ENCODE measurements at places on chromosomes 4 and X.

- H3K27ac ChIP-seq, result no peak overlapping the region
- H3K4me1 ChIP-seq, result no peaks in the 10 kb centered on the region
- H3K36me3 ChIP-seq, result no peaks in the 10 kb centered on the region
- H3K27me3 ChIP-seq, result no peaks in the 10 kb centered on the region
- DNase-seq, result no peak
Observed at GRCh38 chrX:45026036-45026435, 153.0 kb downstream of the KDM6A start.

DNA sequence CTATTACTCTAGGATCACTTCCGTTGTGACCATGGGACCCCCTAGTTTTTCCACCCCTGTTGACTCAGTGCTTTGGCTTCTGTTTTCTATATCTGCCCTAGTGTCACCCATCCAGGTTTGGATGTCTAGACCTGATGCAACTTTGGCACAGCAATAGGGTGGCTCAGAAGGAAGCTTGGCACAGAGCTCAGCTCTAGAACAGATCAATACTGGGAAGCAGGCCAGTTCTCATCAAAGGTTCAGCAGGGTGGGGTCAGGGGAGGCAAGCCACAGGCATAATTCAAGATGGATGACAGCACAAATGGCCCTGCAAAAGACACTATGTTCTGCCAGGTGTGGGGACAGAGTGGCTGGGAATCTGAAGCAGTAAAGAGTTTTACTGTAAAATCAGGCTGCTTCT lies 74.2 kb upstream of the EGFL6 start:
- H3K27ac ChIP-seq, result no peak overlapping the region
- H3K4me1 ChIP-seq, result no peaks in the 10 kb centered on the region

DNA sequence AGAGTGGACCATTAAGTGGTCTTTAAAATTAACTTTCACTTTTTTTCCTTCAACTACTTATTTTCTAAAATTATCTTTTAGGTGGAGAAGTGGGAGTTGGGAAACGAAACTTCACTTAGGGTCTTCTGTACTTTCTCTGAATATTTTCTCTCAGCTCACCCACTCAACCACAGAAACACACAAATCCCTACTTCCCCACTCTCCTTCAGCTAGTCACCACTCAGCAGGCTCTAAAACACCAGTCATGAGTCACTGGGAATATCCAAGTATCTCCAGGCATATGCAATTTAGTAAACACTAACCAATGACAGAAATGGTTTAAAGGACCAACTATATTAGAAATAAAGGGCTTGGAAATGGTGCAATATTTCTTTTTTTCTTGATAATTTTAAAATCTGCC lies 153.0 kb upstream of the RPS6KA6 start:
- H3K4me3 ChIP-seq, result no peak overlapping the region
- H3K36me3 ChIP-seq, result no peaks in the 10 kb centered on the region
- H3K27ac ChIP-seq, result no peak overlapping the region

DNA sequence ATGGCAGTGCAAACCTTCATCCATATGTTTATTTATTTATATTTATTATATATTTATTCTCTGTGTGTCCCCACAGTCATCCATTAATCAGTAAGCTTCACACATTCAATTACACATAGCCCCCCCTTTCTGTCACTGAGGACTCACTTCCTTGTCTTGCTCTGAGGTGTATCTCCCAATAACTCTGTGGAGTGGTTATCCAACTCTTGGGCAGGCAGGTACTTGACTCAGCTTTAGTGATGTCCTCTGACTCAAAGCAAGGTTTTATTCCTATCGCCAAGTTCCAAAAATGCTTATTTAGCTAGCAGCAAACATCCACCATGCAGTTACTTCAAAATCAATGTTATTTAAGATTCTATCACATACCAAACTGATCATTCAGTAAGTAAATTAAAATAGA lies 25.2 kb upstream of the NDP start:
- DNase-seq, result no peak
- no peaks in the 10 kb centered on the region for H3K4me1 ChIP-seq
- H3K36me3 ChIP-seq, result no peaks in the 10 kb centered on the region
- H3K27me3 ChIP-seq, result no peaks in the 10 kb centered on the region
- no peak overlapping the region for H3K4me3 ChIP-seq

DNA sequence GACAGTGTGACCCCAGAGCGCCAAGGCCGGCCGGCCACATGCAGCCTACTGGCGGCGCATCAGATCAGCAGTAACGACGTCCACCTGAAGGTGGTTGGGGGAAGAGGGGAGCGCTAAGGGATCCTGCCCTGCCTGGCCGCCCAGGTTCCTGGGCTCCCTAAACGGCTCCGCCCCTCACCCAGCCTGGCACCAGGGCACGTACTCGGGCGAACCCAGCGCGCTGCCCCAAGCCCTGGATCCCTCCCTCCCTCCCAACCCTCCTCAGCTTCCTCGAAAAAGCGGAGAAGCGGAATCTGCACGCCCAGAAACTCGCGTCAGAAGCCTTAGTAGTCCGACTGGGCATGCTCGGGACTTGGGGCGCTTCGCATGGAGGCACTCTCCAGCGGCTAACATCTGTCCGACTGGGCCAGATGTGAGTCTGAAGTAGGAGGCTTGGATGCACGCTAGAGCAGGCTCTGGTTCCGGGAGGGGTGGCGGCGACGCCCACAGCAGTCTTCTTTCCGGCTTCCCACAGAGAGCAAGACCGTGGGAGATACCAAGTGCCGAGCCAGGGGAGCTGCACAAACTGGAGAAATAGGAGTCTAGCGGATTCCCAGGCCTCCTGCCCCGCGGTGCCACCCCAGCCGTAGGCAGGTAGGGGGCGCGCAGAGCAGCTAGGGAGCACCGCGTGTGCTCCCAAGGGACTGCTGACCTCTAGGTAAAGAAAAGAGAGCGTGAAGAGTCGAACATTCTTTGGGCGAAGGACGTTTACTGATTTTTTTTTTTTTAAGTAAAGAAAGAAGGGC lies 114.3 kb upstream of the TEX13C start:
- DNase-seq, result no peak
- H3K4me1 ChIP-seq, result no peaks in the 10 kb centered on the region
- no peaks in the 10 kb centered on the region for H3K27me3 ChIP-seq
- H3K27ac ChIP-seq, result no peak overlapping the region

DNA sequence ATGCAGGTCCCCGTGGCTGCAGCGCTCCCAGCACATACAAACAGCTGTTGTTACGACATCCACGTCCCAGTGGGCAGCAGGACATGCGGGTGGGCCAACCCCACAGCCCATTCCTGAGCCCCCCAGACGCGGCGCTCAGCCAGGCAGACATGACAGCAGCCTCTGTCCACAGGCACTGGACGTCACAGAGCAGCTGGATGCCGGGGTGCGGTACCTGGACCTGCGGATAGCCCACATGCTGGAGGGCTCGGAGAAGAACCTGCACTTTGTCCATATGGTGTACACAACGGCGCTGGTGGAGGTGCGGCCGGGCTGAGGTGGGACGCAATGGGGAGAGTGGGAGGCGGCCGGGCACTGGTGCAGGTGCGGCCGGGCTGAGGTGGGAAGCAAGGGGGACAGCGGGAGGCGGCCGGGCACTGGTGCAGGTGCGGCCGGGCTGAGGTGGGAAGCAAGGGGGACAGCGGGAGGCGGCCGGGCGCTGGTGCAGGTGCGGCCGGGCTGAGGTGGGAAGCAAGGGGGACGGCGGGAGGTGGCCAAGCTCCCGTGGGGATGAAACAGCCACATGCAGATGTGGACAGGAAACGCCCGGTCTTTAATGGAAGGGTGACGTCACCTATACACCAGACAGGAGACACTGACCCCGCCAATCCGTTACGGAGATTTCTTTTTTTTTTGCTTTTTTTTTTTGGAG lies 9.4 kb downstream of the PLCXD1 start:
- H3K27ac ChIP-seq, result no peak overlapping the region
- no peak overlapping the region for H3K4me3 ChIP-seq
- H3K4me1 ChIP-seq, result no peaks in the 10 kb centered on the region
- DNase-seq, result no peak
- H3K36me3 ChIP-seq, result no peaks in the 10 kb centered on the region

DNA sequence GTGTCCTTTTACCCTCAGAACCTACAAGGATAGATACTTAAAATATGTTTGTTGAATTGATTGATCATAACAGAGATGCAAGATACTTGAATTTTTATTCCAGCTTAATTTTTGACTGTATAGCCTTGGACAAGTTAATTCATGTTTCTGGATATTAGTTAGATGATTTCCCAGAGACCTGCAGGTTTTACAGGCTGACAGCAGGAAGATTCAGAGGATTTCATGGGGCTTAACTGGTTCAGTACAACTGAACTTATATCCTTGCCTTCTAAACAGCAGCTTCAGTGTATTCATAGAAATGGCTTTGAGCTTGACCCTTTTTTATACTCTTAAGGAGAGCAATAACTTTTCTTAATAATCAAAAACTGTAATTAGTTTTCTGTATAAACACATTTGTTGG lies 62.2 kb upstream of the IL13RA1 start:
- no peaks in the 10 kb centered on the region for H3K4me1 ChIP-seq
- H3K4me3 ChIP-seq, result no peak overlapping the region
- DNase-seq, result no peak
- no peaks in the 10 kb centered on the region for H3K27me3 ChIP-seq

GRCh38 chr4:84490663-84491062 lies 8.4 kb downstream of the NKX6-1 start:
- H3K27ac ChIP-seq, result no peak overlapping the region
- H3K4me3 ChIP-seq, result no peak overlapping the region
- no peaks in the 10 kb centered on the region for H3K36me3 ChIP-seq
- DNase-seq, result no peak
- no peaks in the 10 kb centered on the region for H3K27me3 ChIP-seq
- H3K4me1 ChIP-seq, result no peaks in the 10 kb centered on the region

- no peak for DNase-seq
- H3K27me3 ChIP-seq, result no peaks in the 10 kb centered on the region
- no peaks in the 10 kb centered on the region for H3K36me3 ChIP-seq
- no peaks in the 10 kb centered on the region for H3K4me1 ChIP-seq
Observed at GRCh38 chr4:102174719-102175189, 170.5 kb downstream of the SLC39A8 start.

- H3K4me3 ChIP-seq, result no peak overlapping the region
- no peaks in the 10 kb centered on the region for H3K4me1 ChIP-seq
- H3K27me3 ChIP-seq, result no peaks in the 10 kb centered on the region
- no peak overlapping the region for H3K27ac ChIP-seq
Observed at GRCh38 chr4:165464813-165465381, 86.1 kb downstream of the CPE start.

- H3K4me1 ChIP-seq, result no peaks in the 10 kb centered on the region
- no peaks in the 10 kb centered on the region for H3K36me3 ChIP-seq
- no peak overlapping the region for H3K27ac ChIP-seq
- H3K27me3 ChIP-seq, result no peaks in the 10 kb centered on the region
- DNase-seq, result no peak
- no peak overlapping the region for H3K4me3 ChIP-seq
Observed at GRCh38 chr4:147709999-147710398, 21.9 kb upstream of the ARHGAP10 start.

DNA sequence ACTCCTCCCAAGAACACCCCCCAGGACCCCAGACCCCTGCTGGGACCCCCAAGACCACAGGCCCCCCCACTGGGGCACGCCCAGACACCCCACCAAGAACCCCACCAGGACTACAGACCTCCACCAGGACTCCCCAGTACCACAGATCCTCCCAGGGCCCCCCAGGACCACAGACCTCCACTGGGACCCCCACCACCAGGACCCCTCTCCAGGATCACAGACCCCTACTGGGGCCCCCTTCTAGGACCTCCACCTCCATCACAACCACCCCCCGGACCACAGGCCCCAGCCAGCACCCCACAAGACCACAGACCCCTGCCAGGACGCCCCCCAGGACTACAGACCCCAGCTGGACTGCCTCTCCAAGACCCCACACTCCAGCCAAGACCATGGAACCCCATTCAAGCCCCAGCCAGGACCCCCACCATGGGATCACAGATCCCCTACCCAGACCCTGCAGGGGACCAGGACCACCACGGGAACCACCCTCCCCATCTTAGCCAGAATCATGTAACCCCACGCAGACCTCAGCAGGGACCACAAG lies 855 bp upstream of the DHRSX start:
- DNase-seq, result no peak
- H3K27ac ChIP-seq, result no peak overlapping the region
- H3K4me3 ChIP-seq, result no peak overlapping the region
- no peaks in the 10 kb centered on the region for H3K27me3 ChIP-seq

DNA sequence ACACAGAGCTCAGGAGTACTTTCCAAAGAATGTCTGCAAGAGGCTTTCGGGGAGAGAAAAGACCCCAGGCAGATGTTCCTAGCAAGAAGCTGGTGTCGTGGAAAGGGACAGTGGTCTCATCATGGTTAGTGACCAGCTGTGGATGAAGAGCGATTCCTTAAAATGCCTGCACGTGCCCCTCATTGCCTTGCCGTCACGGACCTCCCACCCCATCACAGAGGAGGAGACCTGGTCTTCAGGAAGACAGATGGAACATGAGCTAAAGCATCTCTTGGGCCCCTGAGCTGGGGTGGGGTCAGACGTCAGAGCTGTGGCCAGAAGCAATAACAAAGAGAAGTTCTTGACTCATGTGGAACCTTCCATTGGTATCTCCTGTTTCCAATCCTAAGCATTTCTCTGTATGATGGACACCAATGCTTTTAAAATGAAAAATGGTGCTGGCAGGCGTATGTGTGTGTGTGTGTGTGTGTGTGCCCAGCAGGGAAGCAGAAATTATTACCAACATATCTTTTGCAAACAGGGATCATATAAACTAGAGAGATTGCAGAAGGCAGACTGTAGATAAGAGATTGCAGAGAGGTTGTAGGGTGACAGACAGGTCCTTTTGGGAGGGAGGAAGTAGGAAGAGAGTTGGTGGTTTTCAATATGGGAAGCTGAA lies 25.2 kb upstream of the ASMTL start:
- no peak for DNase-seq
- no peak overlapping the region for H3K27ac ChIP-seq
- peaks cover 9% of the 10 kb centered on the region for H3K4me1 ChIP-seq

DNA sequence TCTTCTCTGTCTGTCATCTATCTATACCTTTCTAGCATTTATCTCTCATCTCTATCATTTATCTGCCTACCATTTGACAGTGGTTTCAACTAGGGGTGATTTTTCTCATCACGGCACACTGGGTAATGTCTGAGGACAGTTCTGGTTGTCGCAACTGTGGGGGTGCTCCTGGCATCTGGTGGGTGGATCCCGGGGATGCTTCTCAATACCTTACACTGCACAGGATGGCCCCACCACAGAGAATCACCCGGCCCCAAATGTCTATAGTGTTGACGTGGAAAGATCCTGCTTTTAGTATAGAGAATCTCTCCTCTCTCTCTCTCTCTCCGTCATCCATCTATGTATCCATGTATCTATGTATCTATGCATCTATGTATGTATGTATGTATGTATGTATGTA lies 7.2 kb downstream of the P2RY8 start:
- DNase-seq, result no peak
- H3K36me3 ChIP-seq, result no peaks in the 10 kb centered on the region
- no peak overlapping the region for H3K4me3 ChIP-seq
- no peak overlapping the region for H3K27ac ChIP-seq
- H3K27me3 ChIP-seq, result no peaks in the 10 kb centered on the region

DNA sequence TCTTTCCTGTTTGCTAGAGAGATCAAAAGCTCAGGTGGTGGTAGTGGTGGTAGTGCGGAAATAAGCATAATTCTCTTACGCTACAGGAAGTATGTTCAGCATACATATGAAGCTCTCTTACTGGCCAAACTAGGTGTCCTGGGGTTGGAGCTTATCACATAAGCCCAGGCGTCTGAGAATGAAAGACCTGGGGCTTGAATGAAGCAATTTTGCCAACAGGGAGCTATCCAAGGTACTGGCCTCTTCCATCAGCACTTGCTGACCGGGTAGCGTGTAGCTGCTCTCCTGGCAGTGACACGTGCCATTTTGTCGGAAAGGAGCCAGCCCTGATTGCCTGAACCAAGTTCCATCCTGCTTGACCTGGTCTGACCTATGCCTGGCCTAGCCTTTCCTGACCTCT lies 65.9 kb upstream of the HPF1 start:
- H3K4me3 ChIP-seq, result no peak overlapping the region
- no peak overlapping the region for H3K27ac ChIP-seq
- no peaks in the 10 kb centered on the region for H3K36me3 ChIP-seq
- no peaks in the 10 kb centered on the region for H3K4me1 ChIP-seq
- DNase-seq, result peak; percentile 49
- no peaks in the 10 kb centered on the region for H3K27me3 ChIP-seq

All from MM.1S (cell line).